ENCODE measurements at places on chromosomes 1 and 21. TPM values are rescaled to one million over a fixed set of nuclear protein-coding genes. Genes with fewer than 3 reads are reported as not detected.
A peak's percentile ranks its signal among the peaks of the same experiment; 100 is the strongest.

- no peaks in the 10 kb centered on the region for H3K36me3 ChIP-seq
- H3K4me1 ChIP-seq = no peaks in the 10 kb centered on the region
- DNase-seq = no peak
- H3K27me3 ChIP-seq = peaks cover 4% of the 10 kb centered on the region
Measured at GRCh38 chr1:186770421-186770820, 58.3 kb upstream of the PLA2G4A start.

DNA sequence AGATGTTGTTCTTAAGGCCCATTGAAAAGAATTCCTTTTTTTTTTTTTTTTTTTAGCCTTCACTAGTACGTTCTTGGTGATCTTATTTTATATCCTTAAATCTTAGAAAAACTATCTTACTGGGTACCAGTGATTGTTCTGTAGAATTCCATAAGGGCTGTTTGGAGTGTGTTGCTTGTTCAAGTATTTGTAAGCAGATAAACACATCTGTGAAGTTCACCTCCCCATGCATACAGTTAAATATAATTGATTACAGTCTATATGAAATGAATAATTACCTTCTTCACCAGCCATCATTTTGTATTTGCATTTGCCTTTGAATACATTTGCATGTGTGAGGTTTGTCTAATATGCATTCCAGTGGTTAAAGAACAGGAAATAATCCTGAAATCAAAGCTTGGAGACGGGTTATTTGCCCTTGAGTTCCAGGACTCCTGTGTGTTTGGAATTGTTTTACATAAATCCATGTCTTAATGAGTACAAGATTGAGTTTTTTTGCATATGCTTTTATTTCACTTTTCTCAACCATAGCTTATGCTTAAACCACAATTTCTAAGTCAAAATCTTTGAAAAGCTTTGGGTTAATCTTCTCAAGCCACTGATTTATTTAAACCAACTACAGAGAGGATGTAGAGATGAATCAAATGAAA lies 73.1 kb downstream of the VPS13D start:
- no peak for DNase-seq
- no peaks in the 10 kb centered on the region for H3K27me3 ChIP-seq
- no peak overlapping the region for H3K4me3 ChIP-seq
- no peak overlapping the region for H3K27ac ChIP-seq

GRCh38 chr1:160429702-160430535 lies 29.6 kb downstream of the VANGL2 start:
- peaks cover 24% of the 10 kb centered on the region for H3K36me3 ChIP-seq
- H3K27me3 ChIP-seq = no peaks in the 10 kb centered on the region
- peak overlapping the region; percentile 85 for H3K27ac ChIP-seq
- DNase-seq = no peak

DNA sequence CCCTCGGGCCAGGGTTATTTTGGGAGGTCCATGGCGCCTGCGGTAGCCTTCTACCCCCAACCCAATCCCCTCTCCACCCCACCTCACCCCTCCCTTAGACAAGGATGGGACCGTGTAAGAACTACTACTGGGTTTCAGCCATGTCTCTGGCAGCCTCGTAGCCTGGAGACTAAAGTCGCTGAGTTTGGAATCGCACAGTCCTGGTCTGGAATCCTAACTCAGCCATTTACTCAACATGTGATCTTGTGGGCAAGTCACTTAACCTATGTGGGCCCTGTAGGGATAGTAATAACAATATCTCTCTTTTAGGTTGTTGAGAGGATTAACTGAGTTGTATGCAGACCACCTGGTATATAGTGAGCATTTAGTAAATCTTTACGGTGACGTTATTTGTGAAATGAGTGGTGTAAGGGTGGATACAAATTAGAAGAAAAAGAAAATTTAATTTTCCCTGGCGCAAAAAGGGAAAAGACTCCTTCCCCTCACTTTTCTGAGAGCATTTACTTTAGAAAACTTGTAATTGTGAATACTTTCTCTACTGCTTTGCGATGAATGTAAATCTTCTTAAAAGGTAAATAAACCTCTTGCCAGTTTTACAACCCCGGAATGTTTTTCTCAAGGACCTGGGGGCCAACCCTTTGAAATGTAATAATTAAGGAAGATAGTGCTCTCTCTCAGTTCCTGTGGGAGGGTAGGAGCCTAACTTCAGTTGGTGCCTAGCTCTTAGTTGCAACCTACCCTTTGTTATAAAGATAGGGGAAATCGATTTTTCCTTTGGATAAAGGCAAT lies 615 bp upstream of the MRPS15 start:
- peaks cover 17% of the 10 kb centered on the region for H3K4me1 ChIP-seq
- no peak for DNase-seq
- H3K4me3 ChIP-seq = peak overlapping the region; percentile 99
- H3K36me3 ChIP-seq = peaks cover 19% of the 10 kb centered on the region
- peak overlapping the region; percentile 97 for H3K27ac ChIP-seq

- H3K27me3 ChIP-seq = no peaks in the 10 kb centered on the region
- peaks cover 3% of the 10 kb centered on the region for H3K36me3 ChIP-seq
- no peak for DNase-seq
- H3K4me3 ChIP-seq = no peak overlapping the region
- no peak overlapping the region for H3K27ac ChIP-seq
- H3K4me1 ChIP-seq = peaks cover 24% of the 10 kb centered on the region
Measured at GRCh38 chr1:91701472-91701869, 184.5 kb downstream of the TGFBR3 start.

DNA sequence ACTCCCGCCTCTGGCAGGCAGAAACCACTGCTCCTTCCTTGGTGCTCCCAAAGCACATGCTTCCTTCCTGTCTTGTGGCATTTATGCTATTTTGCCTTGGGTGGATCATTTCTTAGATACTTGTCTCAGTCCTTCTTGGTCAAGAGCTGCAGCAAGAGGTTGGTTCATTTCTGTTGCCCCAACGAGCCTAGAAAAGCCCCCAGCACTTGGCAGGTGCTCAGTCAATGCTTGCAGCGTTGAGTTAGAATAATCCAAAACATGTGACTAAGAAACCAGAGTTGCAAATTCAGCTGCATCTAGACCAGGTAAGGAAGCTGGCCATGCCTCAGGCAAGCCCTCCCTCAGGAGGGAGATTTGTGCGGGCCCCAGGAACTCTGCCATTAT lies 42.4 kb upstream of the TENT5C start:
- H3K27ac ChIP-seq = no peak overlapping the region
- H3K27me3 ChIP-seq = no peaks in the 10 kb centered on the region
- H3K4me3 ChIP-seq = no peak overlapping the region
- H3K36me3 ChIP-seq = peaks cover 3% of the 10 kb centered on the region

- no peaks in the 10 kb centered on the region for H3K27me3 ChIP-seq
- peaks cover 5% of the 10 kb centered on the region for H3K4me1 ChIP-seq
- peaks cover 28% of the 10 kb centered on the region for H3K36me3 ChIP-seq
- DNase-seq = no peak
- H3K4me3 ChIP-seq = no peak overlapping the region
- H3K27ac ChIP-seq = no peak overlapping the region
Measured at GRCh38 chr1:165661703-165662102, 30.7 kb downstream of the MGST3 start.

- DNase-seq = no peak
- H3K27ac ChIP-seq = peak overlapping the region; percentile 71
- peaks cover 22% of the 10 kb centered on the region for H3K4me1 ChIP-seq
- peaks cover 2% of the 10 kb centered on the region for H3K36me3 ChIP-seq
- H3K4me3 ChIP-seq = peak overlapping the region; percentile 69
Measured at GRCh38 chr21:36966821-36967768, 626 bp upstream of the HLCS start.

- H3K4me1 ChIP-seq = no peaks in the 10 kb centered on the region
- no peak overlapping the region for H3K4me3 ChIP-seq
- no peak overlapping the region for H3K27ac ChIP-seq
Measured at GRCh38 chr1:73042403-73042802, 760.1 kb upstream of the NEGR1 start.

GRCh38 chr1:150793221-150793620 lies 14.8 kb downstream of the CTSK start:
- no peak overlapping the region for H3K27ac ChIP-seq
- no peak overlapping the region for H3K4me3 ChIP-seq
- H3K36me3 ChIP-seq = peaks cover 9% of the 10 kb centered on the region
- H3K4me1 ChIP-seq = no peaks in the 10 kb centered on the region
- no peak for DNase-seq

DNA sequence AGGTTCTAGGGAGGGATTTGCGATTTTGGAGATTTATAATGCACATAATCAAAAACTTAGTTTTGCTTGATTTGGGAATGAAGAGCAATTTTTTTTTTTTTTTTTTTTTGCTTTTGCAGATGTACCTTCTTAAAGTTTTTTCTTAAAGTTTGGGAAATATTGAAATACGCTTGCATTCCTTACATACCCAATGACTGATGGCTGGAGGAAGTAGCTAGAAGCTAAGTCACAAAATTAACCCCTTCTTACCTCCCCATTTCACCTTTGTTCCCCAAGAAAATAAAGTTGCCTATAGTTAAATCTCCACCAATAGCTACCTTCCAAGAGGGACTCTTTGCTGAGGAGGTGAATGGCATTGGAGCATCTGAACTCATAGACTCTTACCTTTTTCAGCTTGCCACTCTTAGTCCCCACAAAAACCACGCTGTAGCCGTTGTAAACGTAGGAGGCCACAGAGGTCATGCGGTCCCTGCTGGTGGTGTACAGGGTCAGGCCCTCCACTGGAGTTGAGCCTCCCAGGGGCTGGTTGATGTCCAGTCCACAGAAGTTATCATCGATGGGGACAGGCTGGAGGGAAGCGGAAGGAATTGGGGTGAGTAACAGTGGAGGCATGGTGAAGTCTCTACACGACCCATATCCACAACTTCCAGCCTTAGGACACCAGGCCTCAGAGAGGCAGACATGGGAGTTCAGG lies 34.1 kb downstream of the PLXNA2 start:
- no peak overlapping the region for H3K27ac ChIP-seq
- H3K27me3 ChIP-seq = peaks cover 4% of the 10 kb centered on the region
- H3K36me3 ChIP-seq = no peaks in the 10 kb centered on the region
- DNase-seq = no peak

The LMX1A gene
- not detected for total RNA-seq

The CELA2B gene
- total RNA-seq = not detected

The SGIP1 gene
- not detected for total RNA-seq

The TMEM240 gene
- total RNA-seq = 0.74 TPM

The TIAM1 gene
- 34.9 TPM for total RNA-seq

The BCL2L15 gene
- 0.40 TPM for total RNA-seq
